Astrocyte of the spinal cord (primary cell): ENCODE measurements at places on chromosomes 12 and 14.

- no peak for DNase-seq
These were observed 340.4 kb downstream of the NAV3 start for GRCh38 chr12:78171061-78171460.

DNA sequence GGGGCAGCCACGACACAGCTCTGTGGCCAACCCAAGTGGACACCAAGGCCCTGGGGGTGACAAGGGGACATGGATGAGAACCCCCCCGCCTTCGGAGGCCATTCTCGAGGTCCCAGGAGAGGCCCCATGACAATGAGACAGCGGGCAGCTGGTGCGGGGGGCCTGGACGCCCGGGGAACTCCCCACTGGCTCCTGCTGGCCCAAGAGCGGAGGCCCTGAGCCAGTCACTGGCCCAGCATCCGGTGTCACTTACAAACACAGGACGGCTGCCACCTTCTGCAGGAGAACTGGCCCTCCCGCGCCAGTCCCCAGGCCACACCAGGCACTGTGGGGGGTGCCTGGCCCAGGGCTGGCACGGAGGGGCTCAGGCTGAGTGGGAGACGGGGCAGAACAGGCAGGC lies 51.4 kb downstream of the NCOR2 start:
- DNase-seq: no peak

- DNase-seq: no peak
These were observed 23.1 kb downstream of the ABCB9 start for GRCh38 chr12:122943196-122943595.

DNA sequence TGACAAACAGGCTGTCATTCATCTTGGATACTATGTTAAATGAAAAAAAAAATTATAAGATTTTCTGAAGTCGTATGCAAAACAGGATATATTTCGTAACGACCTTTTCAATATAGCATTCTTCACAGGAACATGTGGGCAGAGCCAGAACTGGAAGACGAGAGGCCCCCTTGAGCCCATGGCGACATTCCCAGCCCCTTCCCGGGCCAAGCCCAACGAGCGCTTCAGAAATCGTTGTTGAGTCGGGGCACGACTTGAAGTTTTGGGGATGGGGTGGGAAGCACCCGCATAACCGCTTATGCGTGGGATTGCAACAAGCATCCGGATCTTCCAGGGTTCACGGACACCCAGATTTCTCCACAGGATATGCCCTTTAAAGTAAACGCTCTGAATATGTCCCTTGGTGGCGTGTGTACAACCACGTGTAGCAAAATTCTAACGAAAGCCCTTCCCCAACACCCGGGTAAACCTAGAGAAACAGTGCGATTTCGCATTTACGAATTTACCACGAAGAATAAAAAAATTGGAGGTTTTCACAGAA lies 736 bp downstream of the C14orf39 start:
- DNase-seq: no peak

DNA sequence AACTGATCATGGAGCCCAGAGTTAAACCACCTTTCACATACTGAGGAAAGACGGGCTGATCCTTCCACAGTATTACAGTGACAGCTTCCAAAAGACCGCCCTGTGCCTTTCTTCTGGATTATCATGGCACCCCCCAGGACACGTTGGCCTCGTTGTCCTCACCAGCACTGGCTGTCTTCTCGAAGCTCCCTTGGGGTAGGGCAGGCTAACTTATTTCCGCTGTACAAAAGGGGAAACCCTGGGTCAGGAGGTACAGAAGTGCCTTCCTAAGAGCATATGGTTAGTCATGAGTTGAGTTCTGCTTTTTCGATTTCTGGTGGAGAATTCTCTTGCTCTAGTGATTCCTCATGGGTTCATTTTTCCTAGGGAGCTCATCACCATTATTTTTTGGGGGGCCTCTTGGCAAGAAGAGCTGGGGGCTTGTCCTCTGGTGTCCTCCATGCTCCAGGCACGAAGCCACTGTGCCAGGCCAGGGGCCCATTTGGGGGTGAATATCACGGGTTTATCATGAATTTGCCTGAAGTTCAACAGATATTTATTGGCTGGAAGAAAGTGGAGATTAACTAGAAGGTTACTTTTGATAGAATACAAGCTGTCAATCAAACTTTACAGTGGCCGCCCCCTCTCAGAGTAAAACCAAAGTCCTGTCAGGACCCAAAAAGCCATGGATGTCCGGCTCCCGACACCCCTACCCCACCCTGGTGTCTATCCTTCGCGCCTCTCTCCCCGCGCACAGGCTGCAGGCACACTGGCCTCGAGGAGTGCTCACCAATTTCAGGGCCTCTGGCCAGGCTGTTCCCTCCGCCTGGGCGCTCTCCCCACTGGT lies 8.8 kb upstream of the TRAF3 start:
- DNase-seq: no peak

DNA sequence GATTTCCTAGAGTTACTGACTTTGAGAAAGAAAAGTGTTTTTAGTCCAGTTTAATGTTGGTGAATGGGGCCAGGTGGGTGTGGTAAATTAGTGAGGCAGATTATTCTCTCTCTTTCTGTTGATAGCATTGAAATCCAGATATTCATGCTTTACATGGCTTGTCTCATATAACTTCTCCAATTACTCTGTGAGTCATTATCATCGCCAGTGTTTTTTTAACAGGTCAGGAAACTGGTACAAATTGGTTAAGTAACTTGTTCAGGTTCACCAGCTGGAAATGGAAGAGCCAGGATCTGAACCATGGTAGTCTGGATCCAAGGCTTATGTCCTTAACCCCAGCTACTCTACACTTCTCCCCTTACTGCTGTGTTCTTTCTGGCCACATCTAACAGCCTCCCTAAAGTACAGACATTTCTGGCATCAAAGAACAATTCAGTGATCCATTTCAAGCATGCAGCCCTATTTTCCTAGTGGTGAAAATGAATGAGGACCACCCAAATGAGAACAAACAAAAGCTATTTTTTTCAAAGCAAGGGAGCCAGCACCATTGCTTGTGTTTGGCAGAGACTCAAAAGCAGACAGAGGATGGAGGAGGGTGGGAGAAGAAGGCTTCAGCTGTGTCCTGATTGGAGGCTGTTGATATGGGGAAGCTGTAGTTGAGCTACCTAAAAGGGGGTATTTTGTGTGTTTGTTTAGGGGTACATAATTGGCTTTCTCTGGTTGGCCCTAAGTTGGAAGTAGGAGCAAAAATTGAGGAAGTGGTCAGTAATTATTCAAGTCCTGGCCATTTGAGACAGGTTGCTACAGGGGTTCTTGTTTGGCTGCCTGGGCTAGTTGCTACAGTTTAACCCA lies 1.7 kb downstream of the IRAK3 start:
- peak; percentile 12 for DNase-seq

- DNase-seq: no peak
These were observed 329.2 kb downstream of the PCNX1 start for GRCh38 chr14:71236487-71236886.

DNA sequence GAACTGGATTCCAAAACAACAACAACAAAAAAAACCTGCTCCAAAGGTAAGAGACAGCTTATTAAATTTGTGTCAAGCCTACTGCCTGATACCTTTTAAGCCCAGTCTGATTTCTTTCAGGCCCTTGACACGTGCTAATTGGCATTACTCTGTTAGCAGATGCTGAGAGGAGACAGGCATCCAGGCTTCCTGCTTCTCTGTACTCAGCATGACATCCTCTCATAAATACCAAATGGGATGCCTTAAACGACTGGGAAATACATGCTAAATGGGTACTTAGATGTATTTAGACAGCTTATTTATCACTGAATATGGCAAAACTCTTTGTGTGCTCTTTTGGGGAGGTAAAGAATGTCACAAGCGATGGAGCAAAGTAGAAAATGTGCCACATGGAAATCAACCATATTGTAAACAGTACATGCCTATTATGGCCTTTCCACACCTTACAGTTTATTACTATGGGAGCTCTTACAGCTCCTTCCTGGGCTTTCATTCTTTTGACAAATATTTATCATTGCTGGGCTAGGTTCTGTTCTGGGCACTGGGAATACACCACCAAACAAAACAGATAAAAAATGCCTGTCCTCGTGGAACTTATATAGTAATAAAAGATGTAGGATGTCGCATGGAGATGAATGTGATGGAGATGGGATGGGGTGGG lies 11.5 kb upstream of the PCED1B start:
- no peak for DNase-seq

DNA sequence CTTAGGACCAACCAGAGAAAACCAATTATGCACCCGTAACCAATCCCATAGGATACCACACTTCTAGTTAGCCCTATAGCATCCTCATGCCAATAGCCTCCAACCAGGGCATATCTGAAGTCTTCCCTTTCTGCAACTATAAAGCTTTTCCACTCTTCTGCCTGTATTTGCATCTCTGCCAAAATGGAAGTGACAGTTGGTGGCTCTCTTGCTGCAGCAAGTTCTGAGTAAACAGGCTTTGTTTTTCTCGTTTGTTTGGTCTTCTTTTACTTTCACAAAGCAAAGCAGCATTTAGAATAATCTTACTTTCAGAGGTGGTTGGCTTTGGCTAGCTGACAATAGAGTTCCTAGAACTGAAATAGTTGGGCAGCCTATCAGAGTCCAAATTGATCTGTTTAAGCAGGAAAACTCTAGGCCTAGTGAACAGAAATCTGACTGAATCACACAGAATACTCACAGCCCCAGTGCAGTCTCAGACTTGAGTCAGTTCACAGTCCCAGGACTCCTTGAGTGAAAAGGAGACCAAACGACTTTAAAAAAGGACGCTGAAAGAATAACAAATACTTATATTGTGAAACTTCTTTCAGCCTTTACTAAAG lies 1029.7 kb upstream of the LRFN5 start:
- no peak for DNase-seq

DNA sequence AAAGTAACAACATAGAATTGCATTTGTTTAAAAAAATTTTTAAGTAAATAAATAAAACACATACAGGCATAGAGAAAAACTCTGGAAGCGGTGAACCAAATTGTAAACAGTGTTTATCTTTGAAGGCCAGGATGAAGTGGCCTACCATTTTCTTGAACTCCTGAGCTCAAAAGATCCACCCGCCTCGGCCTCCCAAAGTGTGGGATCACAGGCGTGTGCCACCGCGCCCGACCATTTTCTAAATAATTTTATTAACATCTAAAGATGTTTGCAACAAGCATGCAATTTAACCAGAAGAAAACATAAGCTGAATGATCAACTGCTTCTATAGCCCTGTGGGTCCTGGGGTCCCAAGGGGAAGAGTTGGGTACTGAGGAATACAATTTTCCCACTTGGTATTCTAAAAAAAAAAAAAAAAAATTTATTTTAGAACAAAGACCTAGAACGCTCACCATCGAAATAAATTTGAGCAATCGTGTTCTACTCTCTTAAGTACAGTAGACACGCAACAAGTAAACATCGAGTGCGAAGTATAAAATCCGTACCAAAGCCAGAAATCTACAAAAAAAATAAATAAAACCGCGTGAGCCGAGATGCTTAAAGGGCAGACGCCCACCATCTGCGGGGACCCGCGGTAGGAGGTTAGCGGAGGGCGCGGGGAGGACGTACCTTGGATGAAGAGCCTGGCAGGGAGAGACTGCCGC lies 484 bp downstream of the MIS18BP1 start:
- DNase-seq: no peak

GRCh38 chr14:90523961-90524875 lies 127.4 kb downstream of the CALM1 start:
- DNase-seq: no peak

- DNase-seq: no peak
These were observed 120.6 kb upstream of the FKBP4 start for GRCh38 chr12:2673966-2674810.

DNA sequence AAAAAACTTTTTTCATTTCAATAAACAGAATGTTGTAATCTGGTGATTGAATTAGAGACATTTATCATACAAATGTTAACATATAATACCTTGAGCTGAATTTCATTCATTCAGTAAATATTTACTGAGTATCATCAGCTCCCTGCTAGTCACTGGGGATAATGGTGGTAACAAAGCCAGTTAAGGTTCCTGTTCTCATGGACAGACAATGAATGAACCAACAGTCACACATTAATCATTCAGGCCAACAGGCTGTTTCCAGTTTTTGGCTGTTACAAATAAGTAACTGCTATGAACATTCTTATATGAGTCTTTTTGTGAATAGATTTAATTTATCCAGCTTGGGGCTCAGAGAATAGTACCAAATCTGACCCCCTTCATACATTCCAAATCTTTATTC lies 13.5 kb downstream of the EXD2 start:
- no peak for DNase-seq

DNA sequence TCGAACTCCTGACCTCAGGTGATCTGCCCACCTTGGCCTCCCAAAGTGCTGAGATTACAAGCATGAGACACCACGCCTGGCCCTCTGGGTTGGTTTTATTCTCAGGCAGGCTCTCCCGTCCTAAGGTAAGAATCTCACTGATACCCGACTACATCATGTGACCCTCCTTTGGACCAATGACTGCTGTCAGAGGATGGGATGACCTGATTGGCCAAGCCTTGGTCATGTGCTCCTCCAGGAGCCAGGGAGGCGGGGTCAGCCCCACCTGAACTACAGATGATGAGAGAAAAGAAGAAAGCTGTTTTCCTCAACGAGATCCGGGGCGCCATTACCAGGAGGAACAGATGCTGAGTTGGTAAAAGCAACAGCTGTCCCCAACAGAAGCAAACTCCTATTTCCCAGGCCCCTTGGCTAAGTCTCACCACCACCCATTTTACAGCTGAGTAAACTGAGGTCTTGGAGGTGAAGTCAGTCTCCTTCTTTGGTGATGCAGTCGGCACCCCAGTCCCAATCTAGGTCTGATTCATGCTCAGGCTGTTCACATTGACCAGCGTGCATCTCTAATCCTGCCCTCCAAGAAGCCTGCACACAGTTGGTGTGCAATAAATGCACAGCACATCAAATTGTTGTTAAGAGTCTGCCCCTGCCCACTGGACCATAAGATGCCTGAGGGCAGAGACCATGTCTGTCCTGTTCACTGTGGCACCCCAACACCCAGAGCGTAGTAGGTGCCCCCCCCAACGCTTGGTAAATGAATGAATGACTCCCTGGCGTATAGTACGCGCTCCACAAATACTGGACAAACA lies 118.8 kb downstream of the SCARB1 start:
- no peak for DNase-seq

DNA sequence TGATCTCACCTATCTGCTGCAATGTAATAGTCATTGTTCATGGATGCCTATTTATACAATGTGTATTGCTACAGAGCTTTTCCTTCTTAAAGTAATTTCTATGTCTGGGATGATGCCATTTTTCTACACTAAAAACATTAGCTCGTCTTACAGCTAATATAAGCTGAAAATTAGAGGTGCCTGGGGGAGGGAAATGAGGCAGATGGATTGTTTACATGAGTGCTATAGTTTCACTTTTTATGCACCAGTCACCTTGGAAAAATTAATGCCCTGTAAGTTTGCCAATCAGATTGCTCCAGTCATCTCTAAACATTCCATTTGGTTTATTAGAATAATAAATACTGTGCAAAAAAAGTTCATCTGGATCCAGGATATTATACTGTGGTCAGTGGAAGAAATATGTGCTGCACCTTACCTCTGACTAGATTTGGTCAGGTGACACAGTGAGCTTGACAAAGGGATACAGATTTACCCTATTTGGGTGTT lies 436.2 kb downstream of the RAD51B start:
- peak; percentile 71 for DNase-seq
